CD4-positive, alpha-beta T cell treated with Interleukin-17A for 1 hour (primary cell): ENCODE measurements at places on chromosomes 16 and 17.

- no peak for DNase-seq
These were observed 96.3 kb upstream of the ZNF750 start for GRCh38 chr17:82935966-82936767.

- no peak for DNase-seq
These were observed 72.5 kb upstream of the CBX4 start for GRCh38 chr17:79911430-79912399.

DNA sequence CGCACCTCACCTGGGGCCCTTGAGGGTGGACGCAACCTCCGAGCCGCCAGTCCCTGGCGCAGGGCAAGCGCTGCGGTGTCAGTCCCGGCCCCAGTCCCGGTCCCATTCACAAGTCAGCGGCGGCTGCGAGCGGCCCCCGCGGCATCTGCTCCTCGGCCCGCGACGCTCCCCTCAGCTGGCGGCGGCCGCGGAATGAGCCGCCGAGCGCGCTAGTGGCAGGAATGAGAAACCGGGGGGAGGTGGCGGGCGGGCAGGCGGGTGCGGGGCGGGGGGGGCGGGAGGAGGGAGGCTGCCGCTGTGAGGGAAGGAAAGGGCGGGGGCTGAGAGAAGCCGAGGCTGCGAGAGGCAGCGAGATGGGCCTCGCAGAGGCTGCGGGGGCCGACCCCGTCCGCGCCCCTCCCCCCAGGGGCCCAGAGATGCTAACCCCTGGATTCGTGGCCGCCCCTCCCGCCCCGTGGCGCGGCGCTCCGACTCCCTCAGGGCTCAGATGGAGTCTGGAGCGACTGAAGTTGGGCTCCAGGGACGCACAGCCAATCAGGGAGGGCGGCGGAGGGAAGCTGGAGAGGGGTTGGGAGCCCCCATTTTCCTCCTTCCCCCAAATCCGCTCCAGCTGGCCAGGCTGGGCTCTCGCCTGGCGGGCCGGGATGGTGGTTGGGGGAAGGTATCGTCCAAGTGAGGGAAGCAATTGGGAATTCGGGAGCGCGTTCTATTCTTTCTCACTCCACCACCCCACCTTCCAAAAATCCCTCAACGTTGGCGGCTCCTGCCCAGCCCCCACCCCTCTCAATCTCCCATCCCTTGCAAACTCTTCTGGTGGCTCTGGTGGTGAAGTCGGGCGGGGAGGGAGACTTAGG lies at the start of gene CDH11:
Gene CDH11, minus strand, starts transcription at position 194 of the 854 bp plus-strand sequence. CDS start 117,194 bp downstream, outside the sequence.
- DNase-seq: no peak

GRCh38 chr17:17445925-17446665 lies 30.7 kb upstream of the MED9 start:
- no peak for DNase-seq

GRCh38 chr16:31416371-31416770 lies 11.8 kb downstream of the COX6A2 start:
- no peak for DNase-seq
